ENCODE measurements at places on chromosomes 5 and 9. TPM values are rescaled to one million over a fixed set of nuclear protein-coding genes. Genes with fewer than 3 reads are reported as not detected.
A peak's percentile ranks its signal among the peaks of the same experiment; 100 is the strongest.

- DNase-seq, result no peak
Observed at GRCh38 chr9:112433499-112434392, 52.9 kb upstream of the KIAA1958 start.

GRCh38 chr9:6006749-6007057 is 8.7 kb downstream of the RANBP6 start:
- no peak for DNase-seq

- no peak for DNase-seq
Observed at GRCh38 chr9:126838895-126839294, 21.5 kb upstream of the ZBTB34 start.

Gene NRG2
- 0.20 TPM for total RNA-seq

Gene SLC6A18
- total RNA-seq, result not detected

Gene FEM1C
- 11.7 TPM for total RNA-seq

Gene FOXD4L6
- total RNA-seq, result under 0.01 TPM

GRCh38 chr5:133866160-133866902 is 102.1 kb downstream of the C5orf15 start:
- no peak for DNase-seq

GRCh38 chr9:76756941-76757673 is 7.1 kb upstream of the PCA3 start:
- DNase-seq, result no peak

Gene GSN
- total RNA-seq, result 159 TPM

Gene TTC33
- 15.1 TPM for total RNA-seq

DNA sequence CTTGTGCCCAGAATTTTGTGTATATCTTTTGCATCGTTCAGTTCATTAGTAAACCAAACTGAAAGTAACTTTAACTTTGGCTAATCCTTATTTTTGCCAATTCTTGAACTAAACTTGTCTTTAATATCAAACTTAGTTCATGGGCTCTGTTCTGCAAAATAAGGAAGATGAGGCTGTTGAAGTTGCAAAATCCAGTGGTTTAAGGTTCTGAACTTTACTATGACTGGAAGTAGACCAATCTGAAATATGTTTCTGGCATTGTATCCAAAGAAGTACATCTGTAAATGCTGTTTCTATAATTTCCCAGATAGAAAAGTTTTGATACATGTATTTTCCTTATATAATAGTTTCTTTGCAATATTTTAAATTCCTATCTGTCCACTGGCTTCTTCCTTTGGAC is 238.1 kb downstream of the CETN3 start:
- DNase-seq, result no peak

Gene PRDM9
- total RNA-seq, result not detected

GRCh38 chr9:136949239-136949816 is 2.7 kb upstream of the LCN12 start:
- DNase-seq, result no peak

DNA sequence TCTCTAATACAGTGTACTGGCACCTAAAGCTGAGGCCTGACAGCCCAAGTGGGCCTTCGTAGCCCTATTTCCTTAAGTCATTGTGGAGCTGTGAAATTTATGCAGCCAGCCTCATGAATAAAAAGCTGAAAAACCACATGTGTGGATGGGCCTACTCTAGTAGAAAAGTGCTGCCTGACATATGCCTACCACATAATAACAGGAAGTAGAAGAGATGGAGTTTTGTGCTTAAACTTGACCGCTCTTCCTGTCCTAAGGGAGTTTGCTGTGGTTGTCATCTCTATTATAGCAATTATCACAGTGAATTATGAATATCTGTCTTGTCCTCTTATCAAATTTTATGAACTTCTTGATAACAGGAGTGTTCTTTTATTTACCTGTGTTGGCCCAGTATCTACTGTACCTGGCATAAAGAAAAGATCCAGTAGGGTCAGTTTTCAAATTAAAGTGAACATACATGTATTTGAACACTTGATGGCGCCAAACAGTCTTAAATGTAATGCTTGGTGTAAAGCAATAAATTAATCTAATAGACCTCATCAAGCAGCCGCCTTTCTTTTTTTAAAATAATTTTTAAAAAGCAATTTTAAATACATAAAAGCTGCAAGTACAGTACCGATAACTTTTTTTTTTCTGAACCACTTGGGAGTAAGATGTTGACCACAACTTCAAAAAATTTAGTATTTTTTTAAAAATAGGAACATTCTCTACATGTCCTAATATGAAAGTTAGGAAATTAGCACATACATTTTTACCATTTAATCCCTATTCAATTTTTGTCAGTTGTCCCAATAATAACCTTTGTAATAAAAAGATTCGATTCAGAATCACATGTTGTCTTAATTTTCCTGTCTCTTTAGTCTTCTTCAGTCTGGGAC is 51.0 kb downstream of the FKTN start:
- peak; percentile 73 for DNase-seq

Gene COL23A1
- 0.40 TPM for total RNA-seq

GRCh38 chr5:179409806-179410205 is 64.5 kb upstream of the ADAMTS2 start:
- DNase-seq, result no peak

All from lung microvascular endothelial cell (primary cell).